Motor neuron (in vitro differentiated cells): ENCODE measurements at places on chromosomes 7 and 10. TPM values are rescaled to one million over a fixed set of nuclear protein-coding genes. Genes with fewer than 3 reads are reported as not detected.

Gene SUN3
- not detected in 2 replicates for total RNA-seq

Gene PNLIP
- not detected in 2 replicates for total RNA-seq

Gene SHH
- 0.07 and 0.79 TPM in 2 replicates for total RNA-seq

Gene ADAM12
- total RNA-seq = 0.63 and 1.5 TPM in 2 replicates

Gene FZD8
- total RNA-seq = 3.6 and 3.9 TPM in 2 replicates

Gene ACSL5
- 5.3 TPM in 2 replicates for total RNA-seq

Gene CRHR2
- 1.1 TPM in 2 replicates for total RNA-seq

Gene BEND7
- total RNA-seq = 14.5 and 18.9 TPM in 2 replicates

Gene ASAH2B
- total RNA-seq = 8.5 and 9.4 TPM in 2 replicates

Gene BUD31
- 137 and 150 TPM in 2 replicates for total RNA-seq

Gene ELAPOR2
- 37.4 and 46.3 TPM in 2 replicates for total RNA-seq

Gene OR13A1
- 0.23 TPM in 1 of 2 replicates, not detected in the other for total RNA-seq

Gene CALY
- 0.40 and 1.5 TPM in 2 replicates for total RNA-seq

Gene IFIT2
- 14.7 and 15.6 TPM in 2 replicates for total RNA-seq

Gene TMEM139
- total RNA-seq = 3.0 and 3.1 TPM in 2 replicates

Gene FOXI2
- total RNA-seq = 0.29 and 0.57 TPM in 2 replicates

Gene MLXIPL
- total RNA-seq = 8.1 and 13.1 TPM in 2 replicates

Gene FAM25A
- not detected in 2 replicates for total RNA-seq

Gene ITIH5
- total RNA-seq = 0.49 and 1.1 TPM in 2 replicates

Gene A1CF
- 0.09 and 0.13 TPM in 2 replicates for total RNA-seq

Gene C7orf57
- total RNA-seq = 0.22 and 0.44 TPM in 2 replicates

GRCh38 chr7:43570688-43571365 lies 12.1 kb upstream of the STK17A start:
- no peak for ATAC-seq

DNA sequence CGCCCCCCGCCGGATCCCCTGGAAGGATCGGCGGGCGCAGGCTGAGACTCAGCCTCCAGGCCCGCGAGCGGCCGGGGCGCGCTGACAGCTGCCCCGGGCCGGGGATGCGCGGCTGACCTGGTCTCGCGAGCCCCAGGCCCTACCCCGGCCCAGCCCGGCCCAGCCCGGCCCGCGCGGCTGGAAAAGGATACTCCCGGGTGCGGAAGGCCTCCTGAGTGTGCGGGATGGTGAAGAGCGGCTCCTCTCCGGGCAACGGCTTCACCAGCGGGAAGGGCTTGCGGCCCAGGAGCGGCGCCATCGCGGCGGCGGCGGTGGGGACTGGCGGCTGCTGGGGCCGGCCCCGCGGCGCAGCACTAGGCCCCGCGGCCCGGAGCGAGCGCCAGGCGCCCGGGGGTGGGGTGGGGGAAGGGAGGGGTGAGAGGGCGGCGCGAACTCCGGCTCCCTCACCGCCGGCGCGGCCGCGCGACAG lies 423 bp downstream of the BAZ1B start:
- peak; percentile 54 for ATAC-seq

DNA sequence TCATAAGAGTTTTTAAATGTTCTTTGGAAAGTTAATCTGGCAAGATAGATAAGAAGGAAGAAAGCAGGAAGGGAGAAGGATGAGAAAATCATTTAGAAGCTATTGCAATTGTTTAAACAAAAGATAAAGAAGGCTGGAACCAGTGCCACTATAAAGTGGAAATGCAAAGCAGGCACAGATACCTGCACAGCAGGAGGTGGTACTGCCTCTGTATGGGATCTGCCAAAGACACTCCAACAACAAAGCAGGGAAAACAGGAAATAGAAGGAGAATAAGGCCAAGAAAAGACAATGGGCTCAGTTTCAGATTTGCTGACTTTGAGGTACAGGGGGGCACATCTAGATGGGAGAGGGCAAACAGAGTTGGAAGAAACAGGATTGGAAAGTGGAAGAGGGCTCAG lies 138.6 kb downstream of the PPP1R17 start:
- ATAC-seq = no peak

DNA sequence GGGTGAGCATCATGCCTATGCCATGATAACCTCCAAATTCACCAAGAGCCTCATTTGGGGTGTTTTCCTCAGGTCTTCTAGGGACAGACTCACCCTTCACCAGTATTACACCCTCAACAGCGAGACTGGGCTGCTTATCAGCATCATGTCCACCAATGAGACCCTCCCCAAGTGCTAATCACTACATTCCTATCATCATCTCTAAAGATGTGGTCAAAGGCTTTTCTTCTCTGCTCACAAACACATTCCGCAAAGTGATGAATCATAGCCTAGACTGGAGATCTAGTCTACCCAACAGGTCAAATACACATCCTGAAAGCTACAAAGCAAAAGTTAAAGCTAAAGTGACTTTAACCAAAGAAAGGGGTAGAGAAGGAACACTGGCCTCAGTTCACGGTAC lies 75.3 kb upstream of the C7orf33 start:
- no peak for ATAC-seq

DNA sequence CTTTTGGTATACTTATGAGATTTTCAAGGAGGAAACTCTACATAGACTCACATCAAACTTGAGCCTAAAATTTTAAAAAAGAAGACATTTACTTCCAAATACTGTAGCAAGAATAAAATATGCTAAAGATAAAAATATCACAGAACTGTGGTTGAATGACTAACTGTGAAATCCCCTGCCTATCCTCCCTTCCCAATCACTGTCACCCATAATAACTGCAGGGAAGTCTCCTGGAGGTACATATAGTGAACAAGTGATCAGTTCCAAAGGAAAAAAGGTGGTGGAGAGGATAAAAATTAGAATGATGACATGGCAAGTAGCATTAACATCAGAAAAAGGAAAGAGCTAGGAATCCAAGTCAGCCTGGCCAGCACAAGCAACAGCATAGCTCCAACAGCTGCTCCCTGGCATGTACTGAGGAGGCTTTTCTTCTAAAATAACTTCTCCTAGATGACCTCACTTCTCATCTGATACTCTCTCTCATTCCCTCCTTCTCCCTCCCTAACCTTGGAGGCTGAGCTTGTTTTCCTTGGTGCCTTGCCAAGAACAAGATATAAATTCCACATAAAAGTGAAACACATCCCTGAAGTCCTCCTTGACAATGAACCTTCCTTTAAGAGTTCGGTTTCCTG lies 124.0 kb downstream of the IQUB start:
- ATAC-seq = no peak

DNA sequence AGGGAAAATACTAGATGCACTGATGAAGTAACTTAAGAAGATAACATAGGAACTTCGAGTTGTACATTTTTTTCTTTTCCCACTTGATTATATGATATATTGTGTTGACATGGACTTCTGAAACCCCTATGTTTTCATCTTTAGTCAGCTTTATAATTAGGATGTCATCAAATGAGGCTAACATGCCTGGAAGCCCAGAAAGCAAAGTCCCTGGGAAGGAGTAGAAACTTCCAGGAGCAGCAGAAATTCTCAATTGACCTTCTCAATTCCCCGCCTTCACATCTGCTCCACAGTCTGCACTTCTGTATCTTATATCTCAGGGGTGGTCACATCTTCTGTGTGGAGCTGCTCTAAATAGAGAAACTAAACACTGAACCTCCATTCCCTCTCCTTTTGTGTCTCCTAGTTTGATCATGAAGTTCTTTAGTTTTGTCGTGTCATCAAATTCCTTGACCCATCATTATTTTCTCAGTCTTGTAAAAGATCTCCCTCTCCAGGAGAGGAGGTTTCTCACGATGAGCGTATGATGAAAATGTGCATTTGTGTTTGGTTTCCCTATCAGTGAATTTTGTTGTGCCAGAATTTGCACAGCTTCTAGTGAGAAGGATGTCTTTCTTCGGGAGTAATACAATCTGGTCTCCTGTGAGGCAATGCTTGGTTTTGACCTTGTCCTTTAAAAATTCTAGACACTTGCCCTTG lies 303.3 kb downstream of the SUGCT start:
- no peak for ATAC-seq

GRCh38 chr7:105974471-105974870 lies 11.4 kb downstream of the CDHR3 start:
- no peak for ATAC-seq

DNA sequence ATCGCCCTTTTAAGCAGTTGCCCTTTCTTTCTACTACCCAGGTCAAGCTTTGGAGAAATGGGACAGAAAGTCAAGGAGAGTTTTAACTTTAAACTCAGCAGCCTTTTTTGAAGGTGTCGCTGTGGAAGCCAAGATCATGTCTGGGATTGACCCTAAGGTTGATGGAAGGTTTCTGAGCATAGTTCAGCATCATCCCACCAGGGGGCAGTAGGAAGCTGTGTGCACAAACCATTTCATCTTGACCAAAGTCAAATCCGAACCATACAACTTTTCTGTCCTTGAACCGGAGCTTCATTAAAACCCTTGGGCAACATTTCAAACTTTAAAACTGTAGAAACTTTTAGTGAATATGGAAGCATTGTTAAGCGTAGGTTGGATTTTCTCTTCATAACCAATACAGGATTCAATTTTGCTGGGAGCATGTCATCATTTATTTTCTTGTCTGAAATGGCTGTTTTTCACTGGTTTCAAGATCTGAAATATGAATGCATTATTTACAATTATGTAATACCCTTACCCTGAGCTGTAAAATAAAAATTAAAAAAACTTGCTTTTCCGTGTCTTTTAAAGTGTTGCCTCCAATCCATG lies 214.4 kb upstream of the KIAA1217 start:
- ATAC-seq = peak; percentile 76

- no peak for ATAC-seq
These were observed 58.3 kb downstream of the VIPR2 start for GRCh38 chr7:159086301-159086925.

DNA sequence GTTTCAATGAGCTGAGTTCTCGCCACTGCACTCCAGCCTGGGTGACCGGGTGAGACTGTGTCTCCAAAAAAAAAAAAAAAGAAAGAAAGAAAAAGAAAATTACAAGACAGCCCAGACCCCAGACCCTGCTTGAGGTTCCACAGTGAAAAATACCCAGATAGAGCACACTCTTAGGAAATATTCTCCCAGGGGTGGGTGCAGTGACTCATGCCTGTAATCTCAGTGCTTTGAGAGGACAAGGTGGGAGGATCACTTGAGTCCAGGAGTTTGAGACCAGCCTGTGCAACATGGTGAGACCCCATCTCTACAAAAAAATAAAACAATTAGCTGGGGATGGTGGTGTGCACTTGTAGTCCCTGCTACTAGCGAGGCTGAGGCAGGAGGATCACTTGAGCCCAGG lies 41.1 kb upstream of the GTF2IRD1 start:
- ATAC-seq = no peak

DNA sequence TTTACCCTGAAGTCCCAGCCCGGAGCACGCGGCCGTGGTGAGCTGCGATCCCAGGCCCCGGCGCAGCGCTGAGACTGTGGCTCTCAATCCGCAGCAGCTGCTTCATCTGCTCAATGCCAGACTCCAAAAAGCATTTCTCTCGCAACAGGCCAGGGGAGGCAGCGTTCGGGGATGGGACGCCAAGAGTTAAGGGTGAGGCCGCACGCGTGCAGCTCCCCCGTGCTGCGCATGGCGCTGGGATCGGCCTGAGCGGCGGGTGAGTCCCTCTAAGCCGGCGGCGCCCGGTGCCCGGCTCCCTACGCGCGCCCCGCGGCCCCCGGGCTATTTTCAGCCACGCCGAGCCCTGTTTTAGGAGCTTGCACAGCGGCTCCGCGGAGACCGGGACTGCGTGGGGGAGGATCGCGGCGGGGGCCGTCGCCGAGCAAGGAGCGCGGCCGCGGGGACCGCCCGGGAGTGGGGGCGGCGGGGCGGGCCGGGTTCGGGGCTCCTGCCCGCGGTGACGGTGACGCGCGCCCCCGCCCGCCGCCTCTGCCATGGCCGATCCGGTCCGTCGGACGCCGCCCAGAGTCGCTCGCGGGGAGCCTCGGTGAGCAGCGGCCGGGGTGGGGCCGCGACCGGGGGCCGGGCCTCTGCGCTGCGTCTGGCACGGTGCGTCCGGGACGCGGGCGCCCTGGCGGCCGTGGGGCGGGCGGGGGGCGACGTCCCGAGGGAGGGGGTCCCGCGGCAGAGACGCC lies 29.4 kb upstream of the JAKMIP3 start:
- peak; percentile 83 for ATAC-seq

DNA sequence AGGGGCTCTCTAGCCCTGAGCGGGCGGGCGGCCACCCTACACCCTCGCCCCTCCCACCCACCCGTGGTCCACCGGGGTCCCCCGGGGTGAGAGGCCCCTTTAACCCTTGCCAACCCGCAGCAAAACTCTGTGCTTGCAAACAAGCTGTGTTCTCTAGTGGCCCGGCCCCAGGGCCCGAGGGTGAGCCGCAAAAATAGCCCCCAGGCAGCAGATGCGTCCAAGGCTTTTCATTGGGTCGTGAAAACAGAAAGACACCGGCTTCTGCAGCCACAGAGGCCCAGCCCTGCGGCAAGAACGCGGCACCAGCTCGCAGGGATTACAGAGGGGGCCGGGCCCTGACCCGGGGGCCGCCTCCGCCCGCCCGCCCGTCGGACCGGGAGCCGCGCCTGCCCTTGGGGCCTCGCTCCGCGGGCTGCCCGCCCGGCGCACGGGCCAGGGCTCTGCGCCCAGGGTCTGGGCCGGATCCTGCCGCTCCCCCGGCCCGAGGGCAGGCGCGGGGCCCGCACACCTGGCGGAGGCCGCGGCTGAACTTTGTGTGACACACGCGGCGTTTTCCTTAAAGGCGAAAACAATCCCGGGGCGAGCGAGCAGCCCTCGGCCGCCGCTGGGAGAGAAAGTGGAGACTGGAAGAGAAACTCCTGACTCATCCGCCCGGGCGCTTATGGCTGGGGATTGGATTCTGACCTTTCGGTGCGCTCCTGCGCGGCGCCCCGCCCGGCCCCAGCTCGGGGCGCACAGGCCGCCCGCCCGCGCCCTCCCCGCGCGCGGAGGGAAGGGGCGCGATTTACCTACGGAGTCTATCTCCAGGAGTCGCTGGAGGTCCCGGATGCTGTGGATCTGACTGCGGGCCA lies 2.8 kb downstream of the PDGFA start:
- ATAC-seq = peak; percentile 49

DNA sequence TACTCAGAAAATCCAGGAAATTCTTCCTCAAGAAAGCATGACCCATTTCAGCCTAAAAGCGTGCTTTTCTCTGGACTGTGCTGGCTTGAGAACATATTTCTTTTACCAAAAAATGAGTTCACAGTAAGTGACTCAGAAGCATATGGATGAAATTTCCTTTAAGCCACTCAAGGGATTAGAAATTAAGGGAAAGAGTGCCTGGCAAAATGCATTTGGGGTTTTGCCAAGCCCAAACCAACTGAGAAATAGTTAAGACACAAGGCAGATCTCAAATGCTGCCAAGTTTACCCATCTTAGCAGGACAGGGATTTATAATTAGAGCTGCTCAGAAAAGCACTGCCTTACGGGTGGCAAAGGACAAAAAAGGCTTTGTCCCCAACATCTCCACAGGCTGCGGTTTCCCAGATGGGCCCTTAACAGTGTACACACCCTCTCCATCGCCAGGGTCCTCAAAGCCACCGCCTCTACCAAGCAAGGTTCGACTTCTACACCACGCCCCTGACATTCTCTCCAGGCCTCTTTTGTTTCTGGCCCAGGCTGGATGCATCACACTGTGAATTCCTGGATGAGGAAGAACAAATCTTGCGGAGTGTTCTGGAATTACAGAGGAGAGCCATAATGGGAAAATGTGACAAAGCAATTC lies 30.1 kb upstream of the CDHR3 start:
- ATAC-seq = peak; percentile 37

- ATAC-seq = peak; percentile 41
These were observed 67.9 kb downstream of the ATAD1 start for GRCh38 chr10:87750001-87750671.

- no peak for ATAC-seq
These were observed 389.2 kb downstream of the NXPH1 start for GRCh38 chr7:8822595-8822994.

- ATAC-seq = no peak
These were observed 3.3 kb downstream of the HILPDA start for GRCh38 chr7:128458956-128459355.
